Smooth muscle cell of the coronary artery (primary cell): ENCODE measurements at places on chromosomes 4 and X. TPM values are rescaled to one million over a fixed set of nuclear protein-coding genes. Genes with fewer than 3 reads are reported as not detected.

The SSX3 gene
- total RNA-seq, result not detected in 2 replicates

The CFI gene
- total RNA-seq, result 3.5 and 5.4 TPM in 2 replicates

The ING2 gene
- total RNA-seq, result 6.6 and 7.0 TPM in 2 replicates

The FANCB gene
- total RNA-seq, result 1.6 and 4.5 TPM in 2 replicates

The SHROOM3 gene
- total RNA-seq, result 1.1 and 25.0 TPM in 2 replicates

The CXCL13 gene
- not detected in 2 replicates for total RNA-seq

The LNX1 gene
- 5.1 TPM in 2 replicates for total RNA-seq

The SSX2B gene
- not detected in 2 replicates for total RNA-seq

The TEX13C gene
- total RNA-seq, result not detected in 2 replicates

The RBBP7 gene
- total RNA-seq, result 94.2 and 98.2 TPM in 2 replicates

The PF4V1 gene
- total RNA-seq, result 3.6 and 10.6 TPM in 2 replicates

The CXXC4 gene
- total RNA-seq, result not detected in 2 replicates

The AFF1 gene
- 8.3 and 10.4 TPM in 2 replicates for total RNA-seq

The C4orf54 gene
- not detected in 2 replicates for total RNA-seq

The KLKB1 gene
- not detected in 2 replicates for total RNA-seq

The DUSP21 gene
- not detected in 2 replicates for total RNA-seq

The SOX3 gene
- not detected in 2 replicates for total RNA-seq
